ENCODE measurements at places on chromosomes 1 and 21.

DNA sequence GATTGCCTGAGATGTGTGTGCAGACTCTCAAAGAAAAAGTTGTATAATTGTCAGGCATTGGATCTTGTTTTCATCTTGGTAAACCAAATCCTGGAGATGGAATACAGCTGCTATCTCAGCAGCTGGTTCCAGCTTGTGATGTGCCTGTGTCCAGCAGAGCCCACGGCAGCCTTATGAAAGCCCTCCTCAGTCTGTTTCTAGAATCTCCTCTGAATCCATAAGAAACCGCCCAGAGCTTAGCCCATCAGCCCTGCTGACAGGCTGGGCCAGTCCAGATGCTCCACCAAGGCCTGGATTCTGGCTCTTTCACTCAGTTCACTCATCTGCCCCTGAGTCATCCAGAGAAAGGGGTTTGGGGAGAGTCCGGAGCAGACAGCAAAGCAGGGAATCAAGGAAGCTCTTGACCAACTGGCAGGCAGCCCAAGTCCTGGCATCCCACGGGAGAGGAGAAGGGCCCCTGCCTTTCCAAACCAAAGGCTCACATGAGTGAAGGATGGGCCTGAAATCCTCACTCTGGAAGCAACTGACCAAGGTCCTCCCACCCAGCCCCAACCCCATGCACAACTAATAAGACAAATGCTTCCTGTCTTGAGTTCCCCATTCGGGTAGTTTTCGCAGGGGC, 45.7 kb downstream of the NAV1 start:
- DNase-seq: no peak

DNA sequence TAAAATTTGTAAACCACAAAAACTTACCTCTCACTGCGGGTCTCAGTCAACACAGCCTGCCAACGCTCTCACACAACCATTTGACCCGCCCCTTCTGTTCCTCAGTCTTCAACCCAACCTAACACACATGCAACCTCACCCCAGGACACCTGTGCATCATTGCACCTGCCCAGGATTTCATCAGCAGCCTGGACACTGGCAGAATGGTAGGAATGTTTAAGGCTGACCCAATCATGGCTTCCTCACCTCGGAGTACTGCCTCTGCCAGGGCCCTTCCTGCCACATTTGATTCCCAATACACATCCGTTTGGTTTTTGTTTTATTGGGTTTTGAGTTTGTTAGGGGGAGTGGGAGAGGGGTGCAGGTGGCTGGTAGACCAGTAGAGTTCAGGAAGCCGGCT, 40.7 kb downstream of the TOMM20 start:
- no peak for DNase-seq

GRCh38 chr1:179369751-179370341, 4.1 kb downstream of the AXDND1 start:
- DNase-seq: peak; percentile 58

DNA sequence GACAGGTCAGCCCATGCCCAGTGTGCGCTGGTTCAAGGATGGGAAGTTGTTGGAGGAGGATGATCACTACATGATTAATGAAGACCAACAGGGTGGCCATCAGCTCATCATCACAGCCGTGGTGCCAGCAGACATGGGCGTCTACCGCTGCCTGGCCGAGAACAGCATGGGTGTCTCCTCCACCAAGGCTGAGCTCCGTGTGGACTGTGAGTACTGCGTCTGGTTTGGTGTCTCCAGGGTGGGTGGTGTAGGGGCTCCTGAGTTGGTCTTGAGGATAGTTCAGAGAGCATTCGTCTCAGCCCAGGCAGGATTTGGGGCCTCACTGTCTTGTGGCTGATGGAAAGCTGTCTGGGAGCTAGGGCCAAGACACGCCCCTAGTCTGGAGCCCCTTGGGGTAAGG, 83.2 kb downstream of the TRIM11 start:
- no peak for DNase-seq

DNA sequence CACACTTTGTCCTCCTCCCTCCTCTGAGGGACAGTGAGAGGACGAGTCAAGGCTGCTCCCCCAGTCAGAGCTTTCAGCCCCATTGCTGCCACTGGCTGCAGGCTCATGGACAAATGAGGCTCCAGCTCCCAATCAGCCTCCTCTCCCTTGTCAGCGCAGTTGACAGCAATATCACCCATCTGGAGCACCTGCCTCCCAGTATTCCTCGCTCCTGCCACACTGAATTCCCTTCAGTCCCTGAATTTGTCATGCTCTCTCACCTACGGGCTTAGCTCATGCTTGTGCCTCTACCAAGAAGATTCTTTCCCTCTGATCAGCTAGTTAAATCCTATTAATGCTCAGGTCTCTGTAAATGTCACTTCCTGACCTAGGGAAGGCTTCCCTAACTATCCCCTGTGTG, 54.4 kb upstream of the SYT6 start:
- DNase-seq: no peak

DNA sequence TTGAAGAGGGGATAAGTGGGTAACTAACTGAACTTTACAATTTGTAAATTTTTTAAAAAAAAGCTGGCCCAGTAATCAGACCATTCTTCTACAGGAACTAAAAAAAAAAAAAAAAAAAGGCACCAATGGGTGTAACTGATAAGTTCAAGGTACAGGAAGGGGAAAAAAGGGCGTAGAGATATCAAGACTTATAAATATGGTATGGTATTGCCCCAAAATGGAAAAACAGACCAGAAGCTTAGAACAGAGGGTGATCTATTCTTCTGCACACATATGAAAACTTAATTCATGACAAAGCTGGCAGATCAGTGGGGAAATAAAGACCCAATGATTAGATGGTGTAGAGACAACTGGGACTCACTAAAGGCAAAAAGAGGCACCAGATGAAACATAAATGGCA, 58.9 kb downstream of the LHX4 start:
- no peak for DNase-seq

- DNase-seq: peak; percentile 26
These were observed 88.8 kb upstream of the GPR52 start for GRCh38 chr1:174358786-174359453.

GRCh38 chr1:62882201-62883104, 98.5 kb downstream of the ATG4C start:
- peak; percentile 89 for DNase-seq

- no peak for DNase-seq
These were observed 26.9 kb upstream of the DPYD start for GRCh38 chr1:97947695-97948094.

GRCh38 chr1:39910263-39910662, 8.5 kb upstream of the MYCL start:
- no peak for DNase-seq

DNA sequence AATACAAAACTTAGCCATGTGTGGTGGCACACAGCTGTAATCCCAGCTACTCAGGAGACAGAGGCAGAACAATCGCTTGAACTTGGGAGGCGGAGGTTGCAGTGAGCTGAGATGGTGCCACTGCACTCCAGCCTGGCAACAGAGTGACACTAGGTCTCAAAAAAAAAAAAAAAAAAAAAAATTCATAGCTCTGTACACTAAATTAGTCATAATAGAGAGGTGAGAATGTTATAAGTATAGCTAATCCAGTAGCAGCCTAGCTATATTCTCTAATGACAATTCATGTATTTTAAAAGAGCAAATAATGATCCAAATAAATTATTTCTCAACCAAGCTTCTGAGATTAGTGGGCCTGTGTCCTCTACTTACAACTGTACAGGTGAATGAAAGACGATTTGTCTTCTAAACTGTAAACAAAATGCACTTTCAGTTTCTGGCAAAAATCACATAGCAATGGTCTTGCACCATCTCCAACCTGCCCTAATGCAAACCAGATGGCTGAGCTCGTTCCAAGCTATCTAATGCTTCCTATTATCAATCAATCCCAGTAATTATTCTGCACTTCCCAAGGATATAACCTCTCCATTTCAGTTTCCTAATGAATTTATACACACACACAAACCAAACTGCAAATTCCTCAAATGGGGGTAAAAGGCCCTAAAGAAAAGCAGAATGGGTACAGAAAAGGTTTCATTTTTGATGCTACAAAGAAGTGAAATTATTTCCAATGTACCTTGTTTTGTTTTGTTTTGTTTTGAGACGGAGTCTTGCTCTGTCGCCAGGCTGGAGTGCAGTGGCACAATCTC, 56.5 kb downstream of the GATAD2B start:
- DNase-seq: no peak

- no peak for DNase-seq
These were observed 50.0 kb upstream of the BOLA1 start for GRCh38 chr1:149849111-149849946.

- DNase-seq: no peak
These were observed 28.7 kb downstream of the ACBD3 start for GRCh38 chr1:226157761-226158316.

- DNase-seq: no peak
These were observed 4.6 kb downstream of the TRIM11 start for GRCh38 chr1:228401782-228402640.

- no peak for DNase-seq
These were observed 8.4 kb upstream of the PM20D1 start for GRCh38 chr1:205858141-205858961.

DNA sequence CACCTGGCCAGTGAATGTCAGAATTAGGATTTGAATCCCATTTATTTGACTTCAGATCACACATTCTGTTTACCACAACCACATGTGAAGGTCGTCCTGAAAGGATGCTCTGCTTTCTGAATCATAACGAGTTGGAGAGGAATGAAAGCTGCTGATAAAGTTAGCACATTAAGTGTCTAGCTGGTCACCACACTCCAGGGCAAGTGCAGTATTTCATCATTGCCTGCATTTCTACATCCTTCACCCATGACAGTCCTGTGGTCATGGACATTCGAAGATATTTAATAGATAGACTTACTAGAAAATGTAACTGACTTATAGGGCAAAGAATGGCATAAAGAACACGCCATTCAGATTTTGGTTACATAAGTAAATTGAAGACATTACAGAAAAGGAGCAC, 52.7 kb upstream of the ST6GALNAC3 start:
- no peak for DNase-seq
